Effector CD4-positive, alpha-beta T cell (primary cell): ENCODE measurements at places on chromosomes 2 and 18.

DNA sequence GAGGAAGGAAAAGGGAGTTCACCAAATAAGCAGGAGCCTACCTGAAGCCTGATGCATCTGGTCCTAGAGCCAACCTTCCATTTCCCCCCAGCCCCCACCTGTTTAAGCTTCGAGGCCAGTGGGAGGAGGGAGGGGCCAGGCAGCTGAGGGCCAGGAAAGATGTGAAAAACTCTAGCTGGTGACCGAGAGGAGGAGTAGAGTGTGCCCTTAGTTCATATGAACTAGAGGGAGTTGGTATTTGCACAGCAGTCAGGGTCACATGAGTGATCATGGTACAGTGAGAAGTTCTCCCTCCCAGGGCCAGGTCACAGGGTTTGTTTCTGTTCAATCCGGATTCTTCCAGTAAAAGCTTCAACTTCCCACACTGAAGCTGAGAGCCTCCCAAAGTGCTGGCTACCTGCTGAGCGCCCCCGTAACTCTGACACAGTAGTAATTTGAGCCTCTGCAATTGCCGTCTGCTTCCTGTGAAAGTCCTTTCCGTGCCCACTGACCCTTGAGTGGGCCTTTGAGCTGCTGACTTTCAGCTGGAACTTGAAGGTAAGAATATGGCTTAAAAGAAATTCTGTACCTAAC lies at the start of gene SULT1C2:
Gene SULT1C2, plus strand, starts transcription at position 362 of the 573 bp plus-strand sequence. CDS start 4,773 bp downstream, outside the sequence.
- DNase-seq = no peak

DNA sequence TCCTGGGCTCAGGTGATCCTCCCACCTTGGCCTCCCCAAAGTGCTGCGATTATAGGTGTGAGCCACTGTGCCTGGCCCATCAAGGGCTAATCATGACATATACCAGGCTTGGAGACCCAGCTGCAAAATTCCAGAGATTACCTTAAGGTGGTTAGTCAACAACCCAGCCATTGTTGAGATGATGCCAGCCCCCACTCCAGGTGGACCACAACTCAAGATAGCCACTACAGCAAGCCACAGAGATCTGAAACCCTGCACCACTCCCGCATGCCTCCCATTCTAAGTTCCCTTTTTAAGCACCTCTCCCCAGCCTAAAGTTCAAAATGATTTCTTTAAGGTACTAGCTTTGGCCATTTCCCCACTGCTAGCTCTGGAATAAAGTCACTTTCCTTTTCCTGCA lies 4.6 kb upstream of the CLK1 start:
- DNase-seq = no peak

GRCh38 chr2:240922245-240922981 lies 16.3 kb downstream of the CROCC2 start:
- peak; percentile 1 for DNase-seq

DNA sequence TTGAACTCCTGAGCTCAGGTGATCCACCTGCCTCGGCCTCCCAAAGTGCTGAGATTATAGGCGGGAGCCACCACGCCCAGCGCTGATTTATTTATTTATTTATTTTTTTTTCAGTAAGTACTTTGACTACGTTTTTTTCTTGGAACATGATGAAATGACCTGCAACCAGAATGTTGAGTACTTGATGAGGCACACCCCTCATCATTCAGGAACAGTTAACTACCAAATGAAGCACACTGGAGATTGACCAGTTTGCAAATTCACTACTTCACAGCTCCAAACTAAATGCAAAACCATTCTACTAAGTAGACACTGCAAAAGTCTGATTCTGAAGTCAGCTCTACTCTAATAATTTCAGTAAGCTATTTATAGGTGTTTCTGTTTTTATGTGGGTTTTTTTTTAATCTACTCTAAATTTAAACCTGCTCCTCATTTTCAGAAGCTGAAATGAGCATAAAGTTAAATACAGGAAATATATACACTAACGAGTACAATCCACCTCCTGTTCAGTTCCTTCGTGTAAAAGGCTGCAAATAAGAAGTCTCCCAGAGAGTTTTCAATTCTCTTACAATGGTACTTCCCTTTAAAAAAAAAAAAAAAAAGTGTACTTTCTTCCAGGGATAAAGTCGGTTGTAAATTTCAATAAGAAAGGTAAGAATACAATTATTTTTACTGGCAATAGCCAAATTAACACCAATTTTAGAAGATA lies 1.4 kb downstream of the GFPT1 start:
- DNase-seq = no peak

GRCh38 chr2:29218071-29218470 lies 102.9 kb downstream of the CLIP4 start:
- DNase-seq = no peak

GRCh38 chr2:18067588-18068384 lies 189.3 kb downstream of the KCNS3 start:
- no peak for DNase-seq

DNA sequence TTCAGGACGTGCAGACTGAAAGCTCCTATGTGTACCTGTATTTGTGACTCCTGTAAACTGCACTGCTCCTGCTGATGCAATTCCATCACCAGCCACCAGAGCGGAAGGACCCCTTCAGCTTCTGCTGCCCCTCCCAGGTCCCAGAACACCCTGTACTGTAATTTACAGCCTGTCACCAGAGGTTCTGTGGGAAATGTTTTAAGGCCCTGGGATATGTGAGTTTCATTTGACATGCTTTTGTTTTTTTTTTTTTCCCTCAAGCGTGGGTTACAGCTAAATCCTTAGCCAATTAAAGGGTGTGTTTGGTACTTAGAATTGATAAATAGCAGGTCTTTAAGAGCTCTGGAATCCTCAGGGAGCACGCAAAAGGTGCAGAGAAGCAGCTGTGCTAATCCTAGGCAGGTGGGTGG lies 79.4 kb downstream of the KCTD1 start:
- DNase-seq = no peak

GRCh38 chr2:217622205-217623060 lies 380.4 kb downstream of the TNS1 start:
- DNase-seq = no peak

GRCh38 chr2:235607546-235608199 lies 113.8 kb downstream of the AGAP1 start:
- no peak for DNase-seq

DNA sequence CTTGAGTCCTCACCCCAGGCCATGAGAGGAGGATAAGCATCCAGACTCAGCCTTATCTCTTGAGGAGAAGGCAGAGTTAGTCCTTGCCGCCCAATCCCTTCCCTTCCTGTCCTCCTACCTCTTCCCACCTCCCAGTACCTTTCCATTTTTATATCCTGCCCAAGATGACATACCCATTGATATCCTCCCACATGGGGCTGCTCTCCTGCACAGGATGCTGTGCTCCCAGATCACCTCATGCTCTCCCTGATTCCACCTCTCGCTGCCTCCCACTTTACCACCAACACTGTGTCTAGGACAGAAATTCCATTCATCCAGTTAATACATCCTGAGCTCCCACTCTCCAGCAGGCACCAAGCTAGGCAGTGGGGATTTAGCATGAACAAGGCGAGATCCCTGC lies 182.4 kb downstream of the GFPT1 start:
- no peak for DNase-seq

- no peak for DNase-seq
Measured at GRCh38 chr2:30654404-30654803, 152.8 kb downstream of the CAPN13 start.

DNA sequence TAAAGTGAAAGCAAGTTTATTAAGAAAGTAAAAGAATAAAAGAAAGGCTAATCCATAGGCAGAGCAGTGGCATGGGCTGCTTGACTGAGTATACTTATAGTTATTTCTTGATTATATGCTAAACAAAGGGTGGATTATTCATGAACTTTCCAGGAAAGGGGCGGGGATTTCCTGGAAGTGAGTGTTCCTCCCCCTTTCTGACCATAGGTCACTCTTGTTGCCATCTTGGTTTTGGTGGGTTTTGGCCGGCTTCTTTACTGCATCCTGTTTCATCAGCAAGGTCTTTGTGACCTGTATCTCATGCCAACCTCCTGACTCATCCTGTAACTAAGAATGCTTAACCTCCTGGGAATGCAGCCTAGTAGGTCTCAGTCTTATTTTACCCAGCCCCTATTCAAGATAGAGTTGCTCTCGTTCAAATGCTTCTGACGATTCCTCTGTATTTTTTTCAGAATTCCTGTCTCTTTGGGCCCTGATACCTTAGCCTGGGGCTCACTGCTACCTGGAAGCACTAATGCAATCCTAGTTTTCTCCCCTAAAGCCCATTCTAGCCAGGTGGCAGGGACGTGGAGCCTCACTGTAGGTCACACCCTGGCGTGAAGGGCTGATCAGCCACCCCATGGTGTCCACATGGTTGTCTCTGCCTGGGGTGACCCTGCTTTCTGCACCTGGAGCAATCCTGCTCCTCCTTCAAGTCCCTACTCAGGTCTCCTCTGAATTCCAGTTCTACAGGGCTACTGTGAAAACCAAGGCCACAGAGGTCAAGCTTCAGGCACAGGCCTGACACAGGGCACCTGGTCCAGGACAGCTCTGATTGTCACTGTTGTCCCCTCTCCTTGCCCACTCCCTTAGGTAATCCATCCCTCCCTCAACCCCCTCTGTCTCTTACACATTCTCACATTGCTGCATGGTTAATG lies 6.0 kb upstream of the SLC35F6 start:
- no peak for DNase-seq

GRCh38 chr2:202074324-202074723 lies 1.3 kb downstream of the KIAA2012 start:
- DNase-seq = no peak

DNA sequence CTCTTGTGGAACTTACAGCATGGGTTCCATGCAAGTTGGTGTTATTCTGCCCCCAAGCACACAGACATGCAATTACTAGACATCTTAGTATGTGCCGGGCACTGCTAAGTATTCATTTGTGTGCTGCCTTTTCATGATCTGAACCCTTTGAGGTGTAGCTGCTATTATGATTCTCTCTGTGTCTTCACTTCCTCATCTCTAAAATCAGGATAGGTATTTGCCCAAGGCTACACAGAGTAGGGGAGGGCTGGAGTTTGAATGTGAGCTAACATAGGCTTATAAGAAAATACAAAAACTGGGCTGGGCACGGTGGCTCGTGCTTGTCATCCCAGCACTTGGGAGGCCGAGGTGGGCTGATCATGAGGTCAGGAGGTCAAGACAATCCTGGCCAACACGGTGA lies 27.2 kb downstream of the FASTKD2 start:
- DNase-seq = no peak

DNA sequence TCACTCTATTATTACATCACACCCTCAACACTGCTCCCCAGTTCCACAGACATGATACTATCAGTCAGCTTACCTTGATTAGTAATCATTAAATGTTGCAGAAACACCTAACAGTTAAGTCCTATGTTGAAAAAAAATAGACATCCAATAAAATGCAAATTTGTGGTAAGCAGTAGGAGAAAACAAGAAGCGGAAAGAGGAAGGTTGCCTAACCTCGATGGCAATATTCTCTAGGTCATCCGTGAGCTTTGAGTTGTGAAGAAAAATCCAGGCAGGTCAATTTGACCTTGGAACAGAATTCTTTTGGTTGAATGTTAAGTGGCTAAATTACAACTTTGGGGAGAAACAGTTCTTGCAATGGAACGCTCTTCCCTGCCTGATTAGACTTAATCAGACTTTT lies 264.4 kb downstream of the AFF3 start:
- no peak for DNase-seq

DNA sequence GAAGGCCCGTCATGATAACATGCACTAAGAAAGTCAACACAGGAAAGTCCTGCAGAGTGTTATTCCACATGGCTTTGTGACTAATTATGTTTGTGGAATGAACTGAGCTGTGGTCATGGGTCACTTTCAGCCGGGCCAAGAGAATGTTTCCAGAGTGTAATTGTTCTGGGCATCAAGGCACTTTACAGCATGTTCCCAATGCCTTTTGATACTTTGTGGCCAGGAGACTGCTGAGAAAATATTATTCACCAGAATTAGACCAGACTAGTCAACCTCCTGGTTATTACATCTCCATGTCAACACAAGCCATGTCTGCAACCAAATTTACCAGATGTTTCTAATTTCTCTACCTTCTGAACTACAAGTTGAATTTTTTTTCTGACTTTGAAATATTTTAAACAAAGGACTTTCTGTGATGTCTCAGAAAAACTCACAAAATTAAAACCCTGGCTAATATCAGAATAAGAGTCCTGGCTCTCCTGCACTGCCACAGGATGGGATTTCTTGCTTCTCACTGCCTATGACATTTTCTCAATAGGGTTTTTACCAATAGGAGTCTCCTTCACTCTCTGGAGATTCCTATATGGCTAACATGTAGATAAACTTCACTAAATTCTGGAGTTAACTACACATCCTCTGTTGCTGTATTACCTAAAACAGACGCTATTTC lies 90.6 kb upstream of the WDR75 start:
- no peak for DNase-seq

DNA sequence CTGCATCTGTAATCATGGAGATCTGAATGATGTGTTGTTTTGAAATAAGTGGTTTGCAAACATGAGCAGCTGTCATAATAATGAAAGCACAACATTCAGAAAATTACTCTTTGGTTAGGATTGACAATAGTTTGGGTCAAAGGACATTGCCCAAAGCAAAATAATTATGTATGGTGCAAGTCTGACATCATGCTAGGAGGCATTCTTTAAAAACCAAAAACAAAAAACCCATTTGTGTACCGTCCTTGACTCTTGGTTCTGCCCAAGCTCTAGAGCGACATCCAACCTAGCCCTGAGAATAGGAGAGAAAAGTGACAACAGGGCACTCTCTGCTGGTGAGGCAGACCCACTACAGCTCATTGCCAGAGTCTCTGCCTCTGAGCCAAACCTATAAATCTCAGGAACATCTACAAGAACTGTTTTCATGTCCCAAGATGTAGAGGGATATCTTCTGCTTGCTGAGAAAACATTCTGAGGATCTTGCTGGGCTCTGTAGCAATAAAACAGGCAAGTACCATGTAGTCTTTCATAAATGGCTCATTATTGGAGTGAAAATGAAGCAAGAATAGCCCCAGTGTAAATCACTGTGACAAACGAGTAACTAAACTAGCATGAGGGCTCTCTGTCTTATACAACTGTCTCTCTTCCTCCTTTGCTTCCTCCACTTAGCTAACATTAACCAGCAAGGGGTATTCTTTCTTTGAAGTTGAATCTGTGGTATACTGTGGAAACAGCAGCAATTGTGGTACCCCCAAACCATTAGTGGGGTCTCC lies 266.8 kb upstream of the CXCR4 start:
- DNase-seq = peak; percentile 37

DNA sequence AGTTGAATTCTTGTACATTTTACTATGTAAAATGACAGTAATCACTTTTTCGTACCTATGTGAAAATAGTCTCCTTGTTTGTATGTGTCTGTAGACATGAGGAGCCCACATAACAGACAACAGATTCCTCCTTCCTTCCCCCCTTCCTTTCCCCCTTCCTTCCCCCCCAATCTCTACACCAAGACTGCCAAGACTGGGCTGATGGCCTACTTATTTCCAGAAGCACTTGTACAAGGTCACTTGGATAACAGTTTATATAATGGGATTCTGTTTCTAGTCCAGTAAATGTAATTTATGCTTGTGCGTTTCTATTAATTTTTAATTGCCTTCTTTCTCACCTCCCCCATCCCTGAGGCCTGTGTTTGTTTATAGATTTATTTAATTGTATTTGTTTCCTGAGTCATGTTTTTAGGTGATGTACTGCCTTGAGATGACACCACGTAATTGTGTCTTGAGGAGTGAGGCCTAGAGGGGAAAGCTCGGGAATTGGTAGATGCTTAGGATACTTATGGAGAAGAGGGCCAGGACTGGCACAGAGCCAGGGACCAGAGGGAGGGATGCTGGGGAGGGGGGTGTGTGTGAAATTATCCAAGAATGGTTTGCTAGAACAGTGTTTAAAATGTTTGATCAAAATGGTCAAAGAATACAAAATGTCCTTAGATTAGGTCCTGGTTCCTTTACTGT lies 12.3 kb downstream of the B3GNT2 start:
- DNase-seq = no peak

GRCh38 chr2:39385172-39385571 lies 51.9 kb downstream of the MAP4K3 start:
- DNase-seq = no peak
